ENCODE measurements at places on chromosomes 7 and 10. TPM values are rescaled to one million over a fixed set of nuclear protein-coding genes. Genes with fewer than 3 reads are reported as not detected.

TMEM176B gene
- total RNA-seq: 0.17 TPM

OR2A1 gene
- not detected for total RNA-seq

PLXDC2 gene
- total RNA-seq: 0.05 TPM

SLC26A4 gene
- 0.10 TPM for total RNA-seq

HYAL4 gene
- not detected for total RNA-seq

GTF2IRD1 gene
- total RNA-seq: 25.8 TPM
